ENCODE measurements at places on chromosomes 7 and 10.

- DNase-seq: no peak
These were observed 82.5 kb downstream of the ZNF365 start for GRCh38 chr10:62456611-62457101.

- DNase-seq: no peak
These were observed 129.3 kb upstream of the ACBD5 start for GRCh38 chr10:27369880-27370279.

- no peak for DNase-seq
These were observed 23.9 kb upstream of the GRID1 start for GRCh38 chr10:86390337-86391120.

GRCh38 chr10:121687095-121687813, 89.0 kb upstream of the FGFR2 start:
- no peak for DNase-seq

- no peak for DNase-seq
These were observed 97.0 kb upstream of the FOXP2 start for GRCh38 chr7:114317450-114318098.

DNA sequence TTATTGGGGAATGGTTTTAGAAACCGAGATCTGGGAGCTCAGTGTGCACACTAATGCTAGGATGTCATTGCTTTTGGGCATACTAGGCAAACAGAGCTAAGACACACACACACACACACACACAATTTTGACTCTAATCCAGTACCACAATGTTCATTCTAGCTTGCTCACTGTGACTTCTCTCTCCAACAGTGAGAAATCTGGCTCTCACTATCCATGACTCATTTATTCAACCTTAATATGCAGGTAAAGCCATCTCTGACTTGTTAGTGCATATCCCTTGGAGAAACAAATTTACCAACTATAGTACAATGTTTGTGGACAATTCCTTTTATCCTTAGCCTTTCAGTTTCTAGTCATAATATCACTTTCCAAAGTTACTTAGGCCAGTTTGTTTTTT, 5.9 kb upstream of the BMS1 start:
- DNase-seq: no peak

DNA sequence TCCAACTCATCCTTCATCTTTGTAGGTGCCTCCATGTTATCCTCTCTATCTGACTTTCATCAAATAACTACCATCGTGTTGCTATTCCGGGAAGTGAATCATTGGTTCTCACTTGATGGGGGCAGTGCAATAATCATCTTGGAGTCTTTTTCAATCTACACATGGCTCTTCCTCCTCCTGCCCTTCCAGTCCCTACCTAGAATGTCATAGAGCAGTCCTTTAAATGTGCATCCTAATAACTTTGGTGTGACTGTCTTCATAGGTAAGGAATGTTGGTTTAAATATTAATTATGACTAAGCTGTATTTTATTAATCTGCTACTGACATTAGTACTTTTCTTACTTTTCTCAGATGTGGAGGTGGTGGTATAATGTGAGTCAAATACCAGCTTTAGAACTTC, 8.4 kb upstream of the CDK14 start:
- DNase-seq: no peak

- DNase-seq: no peak
These were observed 106.3 kb downstream of the ATXN7L1 start for GRCh38 chr7:105769901-105770628.

GRCh38 chr7:22184549-22185199, 172.3 kb downstream of the RAPGEF5 start:
- no peak for DNase-seq

- no peak for DNase-seq
These were observed 1.7 kb downstream of the ESYT2 start for GRCh38 chr7:158827411-158828132.

Data from CD8-positive, alpha-beta memory T cell (primary cell).